ENCODE measurements at places on chromosomes 12 and 14. TPM values are rescaled to one million over a fixed set of nuclear protein-coding genes. Genes with fewer than 3 reads are reported as not detected.

The PDE3A gene
- 2.4 TPM for total RNA-seq

- H3K4me1 ChIP-seq: no peaks in the 10 kb centered on the region
- DNase-seq: no peak
These were observed 4.1 kb upstream of the TUBA1C start for GRCh38 chr12:49260571-49261363.

DNA sequence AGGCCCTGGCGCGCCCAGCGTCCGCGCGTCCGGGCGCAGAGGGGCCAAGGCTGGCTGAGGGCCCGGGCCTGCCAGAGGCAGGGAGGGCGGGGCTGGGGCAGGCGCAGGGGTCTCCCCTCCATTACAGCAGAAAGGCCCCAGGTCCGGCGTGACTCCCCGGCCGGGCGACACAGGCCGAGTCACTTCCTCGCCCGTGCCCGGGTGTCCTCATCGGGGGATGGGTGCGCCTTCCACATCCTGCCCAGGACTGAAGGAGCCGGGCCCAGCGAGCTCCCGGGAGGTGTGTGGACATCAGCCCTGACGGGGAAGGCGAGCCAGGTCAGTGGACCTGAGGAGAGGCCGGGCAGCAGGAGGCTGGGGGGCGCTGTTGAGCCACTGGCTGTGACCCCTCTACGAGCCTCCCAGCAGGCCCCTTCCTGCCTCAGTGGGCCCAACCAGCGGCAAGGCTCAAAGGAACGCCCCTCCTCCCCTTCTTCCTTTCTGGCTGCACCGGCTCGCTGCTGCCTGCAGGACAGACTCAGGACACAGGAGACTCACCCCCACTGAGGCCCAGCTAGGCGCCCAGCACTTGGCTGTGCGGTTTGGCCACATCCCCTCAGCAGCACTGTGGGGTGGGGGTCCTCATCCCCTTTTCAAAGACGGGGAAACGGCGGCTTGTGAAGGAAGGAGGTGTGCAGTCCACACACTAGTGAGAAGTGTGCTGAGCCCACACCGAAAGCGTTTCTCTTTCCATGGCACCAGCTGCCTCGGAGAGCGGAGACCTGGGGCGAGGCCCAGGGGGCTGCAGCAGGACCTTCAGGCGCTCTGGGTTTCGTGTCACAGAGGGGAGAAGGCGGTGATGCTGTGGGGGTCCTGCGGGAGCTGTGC lies 606 bp downstream of the TNFAIP2 start:
- peak overlapping the region; percentile 74 for H3K4me3 ChIP-seq
- DNase-seq: peak; percentile 80
- H3K27me3 ChIP-seq: no peaks in the 10 kb centered on the region
- H3K36me3 ChIP-seq: no peaks in the 10 kb centered on the region

- H3K4me1 ChIP-seq: no peaks in the 10 kb centered on the region
- no peaks in the 10 kb centered on the region for H3K36me3 ChIP-seq
- H3K4me3 ChIP-seq: no peak overlapping the region
- H3K27ac ChIP-seq: no peak overlapping the region
These were observed 44.7 kb downstream of the KLRG1 start for GRCh38 chr12:9034095-9034494.

DNA sequence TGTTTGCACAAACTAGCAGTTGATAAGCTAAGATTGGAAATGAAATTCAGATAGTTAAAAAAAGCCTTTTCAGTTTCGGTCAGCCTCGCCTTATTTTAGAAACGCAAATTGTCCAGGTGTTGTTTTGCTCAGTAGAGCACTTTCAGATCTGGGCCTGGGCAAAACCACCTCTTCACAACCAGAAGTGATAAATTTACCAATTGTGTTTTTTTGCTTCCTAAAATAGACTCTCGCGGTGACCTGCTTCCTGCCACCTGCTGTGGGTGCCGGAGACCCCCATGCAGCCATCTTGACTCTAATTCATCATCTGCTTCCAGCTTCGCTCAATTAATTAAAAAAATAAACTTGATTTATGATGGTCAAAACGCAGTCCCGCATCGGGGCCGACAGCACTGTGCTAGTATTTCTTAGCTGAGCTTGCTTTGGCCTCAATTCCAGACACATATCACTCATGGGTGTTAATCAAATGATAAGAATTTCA lies 335.6 kb downstream of the TMEM121 start:
- no peaks in the 10 kb centered on the region for H3K27me3 ChIP-seq
- H3K4me1 ChIP-seq: no peaks in the 10 kb centered on the region
- H3K4me3 ChIP-seq: no peak overlapping the region
- no peaks in the 10 kb centered on the region for H3K36me3 ChIP-seq
- no peak overlapping the region for H3K27ac ChIP-seq
- peak; percentile 15 for DNase-seq

The ADGRD1 gene
- total RNA-seq: 9.4 TPM

DNA sequence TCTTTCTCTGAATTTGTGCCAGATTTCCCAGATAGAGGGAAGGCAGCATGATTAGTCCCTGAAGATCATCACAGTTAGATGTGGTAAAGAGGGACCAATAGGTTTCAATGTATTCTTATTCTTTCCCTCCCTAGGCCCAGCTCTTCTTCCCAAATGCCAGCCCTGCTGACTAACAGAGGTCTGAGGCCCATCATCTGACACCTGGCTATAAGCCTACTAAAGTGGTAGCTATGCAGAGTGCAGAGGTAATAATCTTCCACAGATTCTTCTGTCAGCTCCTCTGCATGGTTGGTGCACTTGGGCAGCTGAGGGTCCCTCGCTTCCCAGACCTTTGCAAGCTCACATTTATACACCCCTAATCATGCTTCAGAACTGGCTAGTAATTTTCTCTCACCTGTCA lies 63.7 kb upstream of the PZP start:
- no peak overlapping the region for H3K27ac ChIP-seq
- no peaks in the 10 kb centered on the region for H3K27me3 ChIP-seq
- DNase-seq: no peak
- no peaks in the 10 kb centered on the region for H3K36me3 ChIP-seq

- no peaks in the 10 kb centered on the region for H3K4me1 ChIP-seq
- H3K27me3 ChIP-seq: no peaks in the 10 kb centered on the region
- H3K4me3 ChIP-seq: no peak overlapping the region
- H3K27ac ChIP-seq: no peak overlapping the region
- no peak for DNase-seq
These were observed 2.0 kb upstream of the CREBL2 start for GRCh38 chr12:12609692-12610091.

DNA sequence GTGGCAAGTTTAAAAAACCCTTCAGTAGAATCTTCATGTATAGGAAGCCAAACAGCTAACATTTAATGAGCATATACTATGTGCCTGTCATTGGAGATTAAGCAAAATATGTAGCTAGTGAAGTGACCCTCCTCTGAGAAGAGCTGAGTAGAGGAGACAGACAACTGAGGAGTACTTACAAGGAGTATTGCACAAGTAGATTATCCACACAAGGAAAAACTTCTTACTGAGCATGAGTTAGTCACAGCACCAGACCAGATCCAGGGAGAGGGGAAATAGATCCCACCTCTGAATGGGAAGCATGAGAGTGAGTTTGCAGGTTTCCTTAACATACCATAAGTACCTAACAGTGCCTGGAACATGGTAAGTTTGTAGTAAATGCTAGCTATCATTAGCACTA lies 33.0 kb downstream of the FRMD6 start:
- H3K36me3 ChIP-seq: no peaks in the 10 kb centered on the region
- no peaks in the 10 kb centered on the region for H3K4me1 ChIP-seq
- no peak overlapping the region for H3K4me3 ChIP-seq

DNA sequence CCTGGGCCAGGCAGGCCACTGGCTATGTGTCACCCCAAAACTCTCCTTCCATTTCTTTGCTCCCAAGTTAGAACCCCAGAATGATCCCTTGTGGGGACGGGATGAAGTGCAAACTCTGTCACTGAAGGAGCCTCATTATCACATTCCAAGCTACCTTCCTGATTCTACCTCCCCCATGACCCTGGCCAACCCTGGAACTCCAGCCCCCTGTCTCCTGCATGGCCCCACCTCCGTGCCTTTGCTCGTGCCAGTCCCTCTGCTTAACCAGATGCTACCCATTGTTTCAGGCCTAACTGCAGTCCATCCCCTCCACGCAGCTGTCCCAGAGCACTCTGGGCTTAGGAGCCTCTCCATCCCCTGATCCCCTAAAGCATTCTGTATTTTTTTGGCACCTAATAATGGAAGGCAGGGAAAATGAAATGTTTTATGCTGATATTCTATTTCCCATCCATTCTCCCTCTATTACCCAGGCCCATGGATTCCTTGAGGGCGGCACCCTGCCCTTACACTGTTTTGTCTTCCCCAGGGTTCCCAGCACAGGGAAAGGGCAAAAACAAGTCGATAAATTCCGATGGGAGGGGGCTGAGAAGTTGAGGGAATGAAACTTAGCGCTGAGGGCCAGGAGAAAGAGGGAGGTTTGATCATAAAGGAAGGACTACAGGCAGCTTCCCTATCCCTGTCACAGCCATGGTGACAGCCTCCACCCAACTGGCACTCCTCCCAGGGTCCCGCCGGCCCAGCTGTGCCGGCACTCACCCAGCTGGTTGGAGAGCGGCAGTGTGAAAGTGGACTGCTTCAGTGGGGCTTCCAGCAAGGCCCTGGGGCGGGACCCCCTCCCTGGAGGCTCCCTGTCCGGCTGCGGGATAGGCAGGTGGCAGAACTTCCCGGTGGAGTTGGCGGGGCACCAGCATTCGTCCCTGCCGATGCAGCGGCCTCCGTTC lies 58.1 kb downstream of the ISCA2 start:
- H3K27me3 ChIP-seq: no peaks in the 10 kb centered on the region
- no peaks in the 10 kb centered on the region for H3K4me1 ChIP-seq

GRCh38 chr14:50027816-50028215 lies 88.6 kb downstream of the VCPKMT start:
- no peak for DNase-seq
- H3K27ac ChIP-seq: no peak overlapping the region
- H3K4me3 ChIP-seq: no peak overlapping the region
- no peaks in the 10 kb centered on the region for H3K27me3 ChIP-seq
- H3K4me1 ChIP-seq: no peaks in the 10 kb centered on the region

DNA sequence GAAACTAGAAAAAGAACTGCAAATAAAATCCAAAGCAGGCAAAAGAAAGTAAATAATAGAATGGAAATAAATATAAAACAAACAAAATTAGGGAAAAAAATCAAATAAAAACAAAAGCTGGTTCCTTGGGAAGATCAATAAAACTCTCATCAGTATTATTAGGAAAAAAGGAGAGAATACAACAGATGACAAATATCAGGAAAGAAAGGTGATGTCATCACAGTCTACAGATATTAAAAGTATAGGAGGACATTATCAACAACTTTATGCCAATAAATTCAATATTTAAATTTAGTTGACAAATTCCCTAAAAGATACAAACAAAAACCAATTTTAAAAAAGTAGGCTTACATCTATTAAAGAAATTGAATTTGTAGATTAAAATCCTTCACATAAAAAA lies 107.4 kb upstream of the FOXN3 start:
- no peaks in the 10 kb centered on the region for H3K4me1 ChIP-seq
- DNase-seq: no peak
- H3K27me3 ChIP-seq: no peaks in the 10 kb centered on the region
- no peak overlapping the region for H3K4me3 ChIP-seq

The GLTP gene
- total RNA-seq: 9.8 TPM

DNA sequence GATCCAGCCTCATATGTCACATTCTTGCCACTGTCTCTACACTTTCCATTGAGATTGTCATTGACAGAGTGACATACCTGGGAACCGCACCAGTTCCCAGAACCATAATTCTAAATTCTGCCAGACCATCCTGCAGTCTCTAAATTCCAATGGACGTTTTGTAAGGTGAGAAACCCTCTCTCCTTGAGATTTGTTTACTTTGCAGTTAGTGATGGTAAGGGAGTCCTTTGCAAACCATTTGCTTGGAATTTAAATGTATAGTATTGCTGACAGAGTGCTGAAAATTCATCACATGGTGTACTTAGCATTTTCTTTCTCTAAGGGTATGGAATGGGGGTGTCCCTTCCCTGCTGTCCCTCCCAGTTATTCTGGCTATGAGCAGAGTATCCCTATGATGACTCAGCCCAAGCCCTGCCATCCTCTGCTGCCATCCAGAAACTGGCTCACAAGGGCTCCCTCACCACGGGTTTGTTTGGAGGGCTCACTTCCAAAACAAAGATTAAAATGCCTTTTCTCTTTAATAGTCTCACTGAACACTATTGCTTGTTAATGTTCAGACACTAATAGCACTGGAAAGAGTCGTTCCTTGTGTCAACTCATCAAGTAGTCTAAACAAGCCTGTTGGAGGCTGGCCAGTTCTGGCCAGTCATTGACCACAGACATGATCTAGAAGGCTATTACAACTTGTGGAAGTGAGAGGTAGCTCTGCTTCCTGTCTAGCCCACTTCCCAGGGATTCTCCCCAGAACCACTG lies 129.0 kb upstream of the HMGA2 start:
- H3K27me3 ChIP-seq: no peaks in the 10 kb centered on the region
- no peaks in the 10 kb centered on the region for H3K4me1 ChIP-seq
- no peak overlapping the region for H3K27ac ChIP-seq

The G2E3 gene
- 6.4 TPM for total RNA-seq

GRCh38 chr12:53197011-53197640 lies 9.9 kb downstream of the ITGB7 start:
- no peaks in the 10 kb centered on the region for H3K4me1 ChIP-seq
- no peaks in the 10 kb centered on the region for H3K27me3 ChIP-seq
- no peak for DNase-seq
- H3K36me3 ChIP-seq: no peaks in the 10 kb centered on the region
- H3K27ac ChIP-seq: no peak overlapping the region
- H3K4me3 ChIP-seq: peak overlapping the region; percentile 22

DNA sequence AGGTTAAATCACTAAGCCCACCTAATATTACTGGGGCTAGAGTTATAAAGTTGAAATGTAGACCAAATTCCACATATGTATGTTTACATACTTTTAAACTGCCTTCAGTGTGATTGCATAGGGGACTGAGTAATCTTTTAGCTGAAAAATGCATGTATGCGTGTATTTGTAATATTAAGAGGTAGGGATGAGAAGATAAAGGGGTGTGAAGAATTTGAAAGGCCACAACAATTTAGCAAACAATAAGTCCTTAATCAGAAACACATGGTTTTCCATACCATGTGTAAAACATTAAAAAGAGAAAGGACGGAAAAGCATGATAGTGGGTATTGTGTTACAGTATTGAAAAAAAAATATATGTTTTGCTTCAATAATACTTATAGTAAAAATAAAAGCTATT lies 919.9 kb upstream of the FLRT2 start:
- H3K4me3 ChIP-seq: no peak overlapping the region
- no peaks in the 10 kb centered on the region for H3K4me1 ChIP-seq
- H3K27ac ChIP-seq: no peak overlapping the region
- no peaks in the 10 kb centered on the region for H3K27me3 ChIP-seq
